T-helper 1 cell (primary cell): ENCODE measurements at places on chromosomes 2 and 18.

DNA sequence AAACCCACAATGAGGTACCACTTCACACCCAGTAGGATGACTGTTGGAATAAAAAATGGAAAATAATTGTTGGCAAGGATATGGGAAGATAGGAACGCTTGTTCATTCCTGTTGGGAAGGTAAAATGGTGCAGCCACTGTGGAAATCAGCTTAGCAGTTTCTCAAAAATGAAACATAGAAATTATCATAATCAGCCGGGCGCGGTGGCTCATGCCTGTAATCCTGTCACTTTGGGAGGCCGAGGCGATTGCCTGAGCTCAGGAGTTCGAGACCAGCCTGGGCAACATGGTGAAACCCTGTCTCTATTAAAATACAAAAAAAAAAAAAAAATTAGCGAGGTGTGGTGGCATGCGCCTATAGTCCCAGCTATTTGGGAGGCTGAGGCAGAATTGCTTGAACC is 23.4 kb downstream of the AMER3 start:
- no peak for DNase-seq

DNA sequence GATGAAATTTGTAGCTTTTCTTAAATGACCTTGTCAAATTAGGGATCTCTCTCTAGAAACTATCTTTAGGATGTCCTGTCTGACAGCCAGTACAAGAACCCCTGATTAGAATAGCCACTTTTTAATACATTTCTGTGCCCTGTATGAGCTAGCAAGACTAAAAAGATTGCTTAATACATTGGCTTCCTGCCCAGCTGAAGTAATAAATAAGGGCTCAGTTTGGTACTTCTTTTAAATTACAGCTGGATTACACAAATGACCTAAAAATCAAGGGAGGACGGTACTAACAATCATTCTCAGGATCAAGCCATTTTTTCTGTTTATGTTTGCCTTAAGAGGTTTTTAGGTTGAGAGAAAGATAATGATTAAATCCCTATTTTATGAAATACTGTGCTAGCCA is 11.6 kb upstream of the OLA1 start:
- DNase-seq, result no peak

GRCh38 chr2:172617115-172617514 is 61.2 kb downstream of the PDK1 start:
- DNase-seq, result no peak

DNA sequence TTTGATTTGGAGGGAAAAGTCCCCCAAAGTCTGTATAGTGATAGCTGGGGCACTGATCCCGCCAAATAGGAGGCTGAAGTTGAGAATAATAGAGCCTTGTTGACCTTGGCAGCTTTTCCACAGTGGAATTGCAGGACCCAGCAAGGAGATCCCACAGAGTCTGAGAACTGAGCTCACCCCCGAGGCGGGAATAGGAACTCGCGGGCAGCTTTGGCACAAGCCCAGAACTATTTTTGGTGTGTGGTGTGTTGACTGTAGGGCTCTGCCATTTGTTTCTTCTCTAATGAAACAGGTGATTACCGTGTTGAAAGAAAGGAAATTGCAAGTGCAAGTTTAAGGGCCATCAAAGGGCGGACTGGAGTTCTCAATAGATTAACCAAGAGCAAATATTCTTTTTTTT is 34.0 kb downstream of the SH3RF3 start:
- no peak for DNase-seq

DNA sequence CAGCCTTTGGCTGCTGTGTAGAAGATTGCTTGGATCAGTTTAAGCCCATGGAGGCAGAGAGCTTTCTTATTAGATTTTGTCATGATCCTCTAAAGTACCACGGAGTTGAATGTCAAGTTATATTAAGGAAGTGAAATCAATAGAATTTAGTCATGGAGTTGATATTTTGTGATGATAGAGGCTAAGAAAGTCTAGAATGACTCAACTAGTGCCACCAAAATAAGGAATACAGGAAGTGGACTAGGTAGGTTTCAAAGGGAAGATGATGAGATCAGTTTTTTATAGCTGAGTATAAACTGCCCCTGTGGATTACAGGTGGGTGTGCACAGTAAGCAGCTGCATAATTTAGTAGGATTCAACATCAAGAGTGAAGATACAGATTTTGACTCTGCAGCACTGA is 25.2 kb downstream of the FBXO36 start:
- no peak for DNase-seq

- no peak for DNase-seq
Measured at GRCh38 chr2:148876202-148876594, 1.2 kb downstream of the KIF5C start.

DNA sequence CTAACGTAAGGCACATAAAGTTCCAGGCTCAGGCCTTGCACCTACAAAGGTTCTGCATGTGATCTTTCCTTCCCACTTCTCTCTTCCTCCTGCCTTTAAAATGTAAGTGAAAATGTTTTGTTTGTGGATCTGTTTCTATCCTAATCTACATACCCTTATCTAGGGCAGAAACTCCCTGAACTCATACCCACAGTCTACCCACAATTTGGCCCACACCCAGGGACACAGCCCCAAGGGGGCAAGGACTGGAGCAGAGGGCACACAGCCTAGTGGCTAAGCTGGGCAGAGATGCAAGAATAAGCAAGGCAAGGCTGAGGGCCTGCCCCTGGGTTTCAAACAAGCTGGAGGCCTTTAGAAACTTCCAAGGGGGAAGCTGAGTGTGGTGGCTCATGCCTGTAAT is 71.0 kb downstream of the HS1BP3 start:
- no peak for DNase-seq

DNA sequence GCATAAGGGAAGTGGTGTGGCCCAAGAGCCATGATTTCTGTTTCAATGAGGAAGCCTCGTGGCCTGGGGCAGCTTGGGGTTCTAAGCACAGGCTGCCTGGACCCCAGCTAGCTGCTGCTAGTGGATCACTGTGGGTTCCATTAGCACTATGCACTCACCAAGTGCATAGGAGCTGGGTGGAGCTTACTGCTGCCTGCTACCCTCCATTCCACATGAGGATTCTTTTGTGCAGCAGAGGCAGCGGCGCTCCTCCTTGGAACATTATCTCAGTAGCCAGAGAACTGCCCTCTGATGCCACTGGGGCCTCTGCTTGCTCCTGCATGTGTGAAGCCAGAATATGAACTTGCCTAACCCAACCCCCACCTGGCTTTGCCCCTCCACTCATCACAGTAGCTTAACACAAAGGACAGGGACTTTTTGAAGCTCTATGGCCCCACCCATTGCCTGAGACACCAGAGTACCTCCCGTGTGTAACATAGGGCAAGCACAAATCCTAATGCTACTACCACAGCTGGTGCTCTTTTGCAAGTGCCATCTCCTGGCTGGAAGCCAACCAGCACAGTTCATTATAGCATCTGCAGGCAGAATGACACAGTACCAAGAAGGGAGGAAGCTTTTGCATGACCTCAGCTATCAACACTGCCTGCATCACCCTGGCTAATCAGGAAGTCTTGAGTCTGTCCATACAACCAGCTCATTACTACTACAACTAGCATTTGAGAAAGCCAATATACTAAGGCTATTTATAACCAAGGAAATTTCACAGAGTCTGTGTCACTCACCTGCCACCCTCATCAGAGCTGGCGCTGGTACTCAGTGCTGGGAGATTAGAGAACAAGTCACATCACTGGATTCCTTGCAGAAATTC is 297.0 kb upstream of the GULP1 start:
- DNase-seq, result no peak

DNA sequence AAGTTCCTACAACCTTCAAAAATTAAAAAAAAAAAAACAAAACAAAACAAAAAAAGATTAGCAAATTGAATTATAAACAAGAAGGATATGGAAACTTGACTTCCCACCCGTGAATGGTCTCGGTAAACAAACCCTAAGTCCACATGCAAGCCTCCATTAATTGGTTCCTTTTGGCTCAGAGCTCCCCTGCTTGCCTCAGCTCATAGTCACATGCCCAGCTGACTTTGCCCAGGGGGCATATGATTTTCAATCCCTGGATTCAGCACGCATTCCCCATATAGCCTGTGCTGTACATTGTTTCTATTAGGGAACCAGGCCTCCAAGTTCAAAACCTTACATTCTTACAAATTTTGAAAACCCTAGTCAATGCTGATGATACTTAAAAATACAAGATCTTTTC is 95.0 kb downstream of the PID1 start:
- no peak for DNase-seq

GRCh38 chr2:192073878-192074277 is 120.9 kb downstream of the TMEFF2 start:
- DNase-seq, result no peak

- DNase-seq, result no peak
Measured at GRCh38 chr2:154697418-154698252, 860 bp upstream of the KCNJ3 start.

DNA sequence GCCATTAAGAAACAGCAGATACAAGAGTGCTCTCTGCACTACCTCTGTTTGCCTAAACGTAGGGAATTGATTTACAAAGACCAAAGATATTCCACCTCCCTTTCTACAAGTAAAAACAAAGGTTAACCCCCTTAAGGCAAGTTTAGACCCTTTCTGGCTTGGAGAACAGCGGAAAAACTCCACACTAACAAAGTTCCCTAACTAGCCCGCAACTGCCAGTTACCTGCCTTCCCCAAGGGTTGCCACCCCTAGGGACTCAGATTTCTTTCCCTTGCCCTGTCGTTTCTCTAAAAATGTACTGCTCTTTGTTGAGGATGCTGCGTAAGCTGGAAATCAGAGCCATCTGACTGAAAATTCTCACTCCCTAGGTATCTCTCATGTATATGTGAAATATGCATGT is 627.5 kb upstream of the SOX11 start:
- DNase-seq, result no peak

- no peak for DNase-seq
Measured at GRCh38 chr2:42443718-42444399, 49.9 kb downstream of the KCNG3 start.

- DNase-seq, result no peak
Measured at GRCh38 chr2:134675314-134675713, 43.5 kb downstream of the TMEM163 start.

DNA sequence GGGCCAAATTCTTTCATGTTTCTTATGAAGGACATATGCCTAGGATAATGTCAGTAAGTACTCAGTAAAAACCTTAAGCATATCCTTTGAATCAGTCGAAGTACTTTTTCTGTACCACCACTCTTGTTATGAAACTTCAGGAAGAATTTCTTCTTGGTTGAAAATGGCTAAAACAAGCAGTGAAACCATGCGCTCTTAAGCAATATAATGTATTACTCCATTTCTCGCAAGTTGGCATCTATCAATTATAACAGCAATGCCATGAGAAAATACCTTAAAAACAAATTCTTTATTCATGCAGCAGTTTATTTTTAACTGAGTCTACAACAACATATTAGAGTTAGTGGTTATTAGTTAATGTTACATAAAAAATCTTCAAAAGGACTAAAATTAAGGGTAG is 41.0 kb downstream of the SLC66A3 start:
- no peak for DNase-seq

DNA sequence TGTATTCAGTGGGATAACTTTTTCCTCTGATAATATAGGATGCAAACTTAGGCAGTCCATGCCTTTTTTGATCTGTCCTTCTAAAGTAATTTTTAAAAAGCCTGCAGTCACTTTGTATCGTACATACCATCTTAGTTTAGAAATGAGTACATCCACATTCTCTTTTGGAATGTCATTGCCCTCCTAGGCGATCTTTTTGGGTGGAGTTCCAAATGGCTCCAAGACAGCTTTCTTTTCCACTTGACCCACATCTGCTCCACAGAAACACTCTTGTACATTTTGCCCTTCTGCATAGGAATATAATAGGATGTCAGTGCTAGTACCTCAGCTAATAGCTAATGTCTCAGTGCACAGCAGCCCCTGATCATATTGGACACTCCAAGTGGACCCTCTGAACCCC is 21.8 kb upstream of the HTR2B start:
- no peak for DNase-seq

- no peak for DNase-seq
Measured at GRCh38 chr2:44470151-44470550, 108.4 kb downstream of the CAMKMT start.

DNA sequence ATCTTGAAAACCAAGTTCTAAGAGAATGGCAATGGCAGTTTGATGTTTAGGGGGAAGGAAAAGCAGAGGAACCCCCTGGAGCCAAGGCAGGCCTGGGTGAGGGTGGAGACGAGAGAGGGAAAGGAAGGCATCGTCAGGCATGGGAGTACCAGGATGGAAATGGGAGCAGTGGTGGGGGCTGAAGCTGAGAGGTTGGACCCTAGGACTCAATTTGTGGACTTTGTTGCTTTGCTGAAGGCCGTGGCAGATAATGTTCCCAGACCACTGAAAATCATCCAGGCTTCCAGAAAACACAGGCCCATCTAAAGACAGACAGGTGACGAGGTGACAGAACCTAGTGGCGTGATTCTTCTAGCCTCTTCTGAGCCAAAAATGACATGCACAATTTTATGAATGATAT is 4.9 kb downstream of the NPAS2 start:
- DNase-seq, result no peak

- DNase-seq, result no peak
Measured at GRCh38 chr2:114049826-114050225, 159.9 kb downstream of the ACTR3 start.

DNA sequence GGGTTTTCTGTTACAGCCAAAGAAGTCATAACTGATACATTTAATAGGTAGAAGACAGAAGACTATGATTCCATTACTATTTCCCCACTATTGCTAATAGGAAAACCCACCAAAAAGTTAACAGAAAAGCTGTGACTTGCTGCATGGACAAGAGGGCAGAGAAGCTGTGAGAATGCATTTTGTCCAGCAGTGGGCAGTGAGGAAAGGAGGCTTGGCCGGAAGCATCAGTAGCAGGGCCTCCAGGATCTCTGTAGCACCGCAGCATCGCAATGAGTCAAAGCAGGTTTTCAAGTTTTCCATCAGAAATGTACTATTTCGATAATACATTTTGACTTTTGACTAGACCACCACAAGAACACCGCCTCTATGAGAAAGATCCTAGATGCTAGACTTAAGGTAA is 24.9 kb downstream of the MYO5B start:
- no peak for DNase-seq

DNA sequence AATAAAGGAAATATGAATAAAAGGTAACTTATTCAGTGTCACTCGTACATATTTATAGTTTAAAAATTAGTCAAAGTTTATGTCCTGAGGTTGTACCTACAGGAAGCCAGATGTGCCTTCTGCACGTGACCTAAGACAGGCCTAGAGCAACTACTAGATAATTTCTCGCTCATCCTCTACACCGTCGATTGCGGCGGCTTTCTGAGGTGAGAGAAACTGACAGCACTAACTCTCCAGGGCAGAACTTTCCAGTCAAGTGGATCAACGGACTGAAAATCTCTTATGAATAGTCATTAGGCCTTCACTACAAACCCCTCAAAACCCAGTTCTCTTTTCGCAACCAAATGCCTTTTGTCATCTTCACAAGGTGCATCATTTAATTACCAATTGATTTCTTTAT is 54.2 kb downstream of the ZEB2 start:
- DNase-seq, result no peak

- DNase-seq, result no peak
Measured at GRCh38 chr2:196077821-196078220, 9.2 kb upstream of the DNAH7 start.

- DNase-seq, result no peak
Measured at GRCh38 chr2:237873421-237873831, 14.0 kb downstream of the RAMP1 start.

- DNase-seq, result no peak
Measured at GRCh38 chr2:15633043-15633970, 41.6 kb downstream of the DDX1 start.

- DNase-seq, result no peak
Measured at GRCh38 chr18:50775207-50775606, 44.6 kb downstream of the MRO start.
